ENCODE measurements at places on chromosomes 12 and 14.

- peak; percentile 76 for DNase-seq
Observed at GRCh38 chr14:54776361-54777001, 126.1 kb downstream of the GCH1 start.

DNA sequence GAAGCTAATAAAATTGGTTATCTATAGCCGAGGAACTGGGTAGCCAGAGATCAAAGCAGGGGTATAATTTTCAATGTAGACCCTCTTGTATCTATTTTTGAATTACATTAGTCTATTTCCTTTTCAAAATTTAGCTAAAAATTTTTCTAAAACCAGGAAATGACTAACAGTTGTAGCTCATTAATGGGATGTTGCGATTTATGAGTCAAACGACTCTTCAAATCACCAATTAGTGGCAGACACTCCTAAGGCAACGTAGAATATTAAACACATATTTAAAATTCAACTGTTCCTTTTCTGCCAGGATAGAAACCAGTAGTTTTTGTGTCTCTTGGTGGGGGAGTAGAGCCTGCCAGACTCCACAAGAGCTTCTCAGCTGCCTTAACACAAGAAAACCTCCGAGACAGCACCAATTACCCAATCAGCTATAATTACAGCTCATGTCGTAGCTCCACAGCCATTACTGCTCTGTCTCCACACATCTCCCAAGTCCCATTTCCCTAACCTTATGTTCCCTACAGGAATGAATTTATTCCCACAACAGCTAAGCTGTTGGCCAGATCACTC, 26.9 kb downstream of the GCN1 start:
- no peak for DNase-seq

DNA sequence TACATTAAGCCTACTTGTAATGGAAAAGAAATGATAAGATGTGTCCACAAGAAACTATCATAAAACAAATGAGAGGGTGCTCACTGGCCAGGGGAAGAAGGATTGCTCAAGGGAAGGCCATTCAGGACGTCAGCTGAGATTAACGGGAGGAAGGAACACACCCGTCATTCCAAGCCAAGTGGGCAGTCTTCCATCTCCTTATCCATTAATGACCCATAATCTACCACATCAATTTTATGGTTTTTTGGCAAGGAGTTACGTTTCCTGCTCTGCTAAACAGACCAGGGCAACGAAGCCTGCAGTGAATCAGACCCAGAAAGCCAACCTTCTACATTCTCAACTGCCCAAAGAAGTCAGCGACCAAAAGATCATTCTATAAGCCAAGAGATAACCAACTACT, 25.1 kb downstream of the PRKAB1 start:
- no peak for DNase-seq

DNA sequence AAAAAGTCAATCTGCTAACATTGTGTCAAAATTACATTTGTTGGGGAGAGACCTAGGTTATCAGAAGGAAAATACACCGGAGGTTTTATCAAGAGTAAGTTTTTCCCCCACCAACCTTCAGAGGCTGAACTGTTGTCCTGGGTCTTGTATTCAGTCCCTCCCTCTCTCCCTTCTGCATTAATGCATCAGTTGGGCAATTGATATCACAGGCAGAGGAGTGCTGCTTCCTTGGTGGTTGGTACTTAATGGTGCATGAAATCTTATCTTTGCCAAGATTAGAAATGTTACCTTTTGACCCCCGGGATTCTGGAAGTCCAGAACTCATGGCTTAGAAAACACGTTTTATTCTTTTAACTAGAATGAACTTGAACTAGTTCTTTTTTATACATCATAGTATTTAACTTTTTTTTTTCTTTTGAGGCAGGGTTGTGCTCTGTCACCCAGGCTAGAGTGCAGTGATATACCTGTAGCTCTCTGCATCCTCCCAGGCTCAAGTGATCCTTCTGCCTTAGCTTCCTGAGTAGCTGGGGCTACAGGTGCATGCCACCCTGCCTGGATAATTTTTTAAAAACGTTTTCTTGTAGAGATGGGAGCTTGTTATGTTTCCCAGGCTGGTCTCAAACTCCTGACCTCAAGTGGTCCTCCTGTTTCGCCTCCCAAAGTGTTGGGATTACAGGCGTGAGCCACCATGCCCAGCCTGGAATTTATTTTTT, 4.9 kb downstream of the PCBP2 start:
- no peak for DNase-seq

- DNase-seq: no peak
Observed at GRCh38 chr14:92430686-92431085, 82.9 kb upstream of the RIN3 start.

DNA sequence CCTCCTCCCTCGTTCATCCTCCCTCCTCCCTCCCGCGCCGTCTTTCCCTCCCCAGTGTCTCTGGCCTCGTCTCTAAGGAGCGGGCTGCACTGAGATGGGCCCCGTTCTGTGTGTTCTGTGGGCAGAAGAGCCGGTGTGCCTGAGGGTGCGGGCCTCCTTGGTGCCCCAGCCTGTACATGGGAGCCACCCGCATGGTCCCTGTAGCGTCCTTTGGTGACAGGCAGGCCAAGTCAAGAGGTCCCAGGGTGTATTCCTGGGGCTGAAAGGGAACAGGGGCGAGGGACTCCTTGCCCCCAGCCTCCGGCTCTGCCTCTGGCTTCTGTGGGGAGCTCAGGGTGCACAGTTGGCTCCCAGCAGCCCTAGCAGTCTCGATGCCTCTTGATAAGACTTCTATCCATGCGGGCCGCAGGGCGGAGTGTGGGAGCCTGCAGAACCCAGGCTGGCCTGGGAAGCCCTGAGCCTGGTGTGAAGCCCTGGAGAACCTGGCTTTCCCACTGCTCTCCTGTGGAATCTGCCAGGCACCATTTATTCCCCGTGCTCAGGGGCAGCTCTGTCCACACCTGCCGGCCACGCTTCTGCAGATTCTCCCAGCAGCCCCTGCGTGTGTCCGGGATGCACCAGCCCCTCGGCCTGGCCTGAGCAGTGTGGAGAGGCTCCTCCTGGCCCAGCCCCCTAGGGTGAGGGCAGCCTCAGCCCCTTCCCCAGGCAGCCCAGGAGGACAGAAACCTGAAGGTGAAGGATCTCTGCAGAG, 181.3 kb downstream of the KIF26A start:
- no peak for DNase-seq

DNA sequence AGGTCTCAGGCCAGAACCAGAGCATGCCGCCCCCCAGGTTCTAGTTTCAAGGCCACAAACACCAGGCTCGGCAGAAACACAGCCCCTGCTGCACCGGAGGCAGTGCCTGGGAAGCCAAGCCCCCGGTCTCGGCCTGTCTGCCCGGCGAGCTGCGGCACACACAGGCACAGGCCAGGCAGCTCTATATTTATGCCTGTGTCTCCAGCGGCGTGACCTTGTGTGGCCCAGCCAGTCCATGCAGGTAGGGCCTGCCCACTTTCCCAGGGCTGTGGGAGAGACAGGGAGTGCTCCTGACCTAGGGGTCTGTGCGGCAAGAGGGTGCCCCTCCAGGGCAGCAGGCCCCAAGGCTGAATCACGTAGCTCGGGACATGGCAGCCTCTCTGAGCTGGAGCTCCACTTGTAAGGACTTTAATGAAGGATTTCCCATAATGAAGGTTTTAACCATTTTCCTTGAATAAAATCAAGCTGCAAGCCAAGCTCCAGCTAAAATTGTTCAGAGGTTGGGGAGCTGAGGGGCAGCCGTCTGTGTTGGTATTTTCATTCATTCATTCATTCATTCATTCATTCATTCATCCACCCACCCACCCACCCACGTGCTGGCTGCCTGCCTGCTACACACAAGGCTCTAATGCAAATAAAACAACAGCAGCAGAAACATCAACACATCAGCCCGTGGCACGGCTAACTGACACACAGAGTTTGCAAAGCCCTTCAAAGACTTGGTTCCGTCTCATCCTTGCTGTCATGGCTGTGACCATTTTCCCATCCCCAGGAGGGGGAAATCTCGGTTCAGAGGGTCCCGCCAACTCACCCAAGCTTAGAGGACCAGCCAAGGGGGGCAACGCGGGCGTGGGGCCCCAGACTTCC, 92.0 kb downstream of the RFLNA start:
- DNase-seq: no peak

DNA sequence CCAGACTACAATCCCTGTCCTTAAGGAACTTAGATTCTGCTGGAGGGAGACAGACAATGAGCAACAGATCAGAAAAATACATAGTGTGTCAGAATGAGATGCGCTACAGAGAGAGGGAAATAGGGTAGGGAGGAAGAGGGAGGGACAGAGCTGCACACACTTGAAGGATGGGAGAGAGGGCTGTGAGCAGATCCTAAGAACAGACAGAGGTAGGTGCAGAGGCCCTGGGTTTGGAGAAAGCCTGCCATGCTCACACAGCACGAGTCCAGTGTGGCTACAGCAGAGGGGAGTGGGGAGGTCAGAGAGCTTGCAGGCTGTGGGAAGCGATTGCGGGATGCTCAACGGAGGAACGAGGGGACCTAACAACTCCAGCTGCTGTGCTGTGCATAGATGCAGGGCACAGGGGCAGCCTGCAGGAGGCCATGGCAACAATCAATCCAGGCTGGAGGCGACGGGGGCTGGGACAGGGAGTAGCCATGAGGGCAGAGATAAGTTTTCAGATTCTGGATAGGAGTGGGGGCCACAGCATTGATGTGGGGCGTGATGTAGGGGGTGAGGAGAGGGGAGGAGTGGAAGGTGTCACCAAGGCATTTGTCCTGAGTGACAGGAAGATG, 20.7 kb downstream of the FAIM2 start:
- no peak for DNase-seq

- peak; percentile 14 for DNase-seq
Observed at GRCh38 chr12:19129486-19130223, at the start of gene PLEKHA5. Gene PLEKHA5 (plus strand): TSS chr12:19129733. CDS start chr12:19129800, 67 bp downstream.

- peak; percentile 22 for DNase-seq
Observed at GRCh38 chr12:11958221-11959091, 112.3 kb upstream of the BCL2L14 start.

DNA sequence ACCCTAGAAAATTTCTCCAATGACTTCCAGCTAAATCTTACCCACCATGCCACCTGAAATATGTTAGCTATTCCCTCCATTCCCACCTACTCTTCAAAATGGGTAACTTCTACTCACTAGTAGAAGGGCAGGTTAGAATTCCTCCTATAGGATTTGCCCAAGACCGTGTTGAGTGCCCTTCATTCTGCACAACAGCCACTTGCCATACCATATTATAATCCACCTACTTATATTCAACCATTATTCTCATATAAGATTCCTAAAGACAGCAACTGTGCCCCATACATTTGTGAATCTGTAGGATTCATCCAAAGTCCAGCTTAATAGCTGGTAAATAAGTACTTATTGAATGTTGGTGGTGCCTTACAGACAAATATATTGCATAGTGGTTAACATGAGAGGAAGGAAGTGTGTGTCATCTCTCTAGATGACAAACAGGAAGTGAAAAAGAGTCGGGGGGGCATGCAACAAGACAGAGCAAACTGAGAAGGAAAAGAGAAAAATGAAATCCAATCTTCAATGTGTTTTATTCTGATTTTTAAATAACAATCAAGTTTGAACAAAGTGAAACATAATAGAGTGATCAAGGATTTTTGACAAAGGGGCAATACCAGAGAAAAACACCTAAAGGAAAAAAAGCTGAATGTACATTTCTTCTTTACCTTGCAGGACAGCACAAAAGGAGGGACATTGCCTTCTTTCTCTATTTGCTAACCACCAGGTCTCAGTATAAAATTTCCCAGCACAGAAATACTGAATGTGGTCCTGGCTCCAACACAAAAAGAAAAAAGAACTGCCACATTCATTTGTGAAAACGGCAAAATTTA, 389.3 kb upstream of the USP15 start:
- DNase-seq: no peak

DNA sequence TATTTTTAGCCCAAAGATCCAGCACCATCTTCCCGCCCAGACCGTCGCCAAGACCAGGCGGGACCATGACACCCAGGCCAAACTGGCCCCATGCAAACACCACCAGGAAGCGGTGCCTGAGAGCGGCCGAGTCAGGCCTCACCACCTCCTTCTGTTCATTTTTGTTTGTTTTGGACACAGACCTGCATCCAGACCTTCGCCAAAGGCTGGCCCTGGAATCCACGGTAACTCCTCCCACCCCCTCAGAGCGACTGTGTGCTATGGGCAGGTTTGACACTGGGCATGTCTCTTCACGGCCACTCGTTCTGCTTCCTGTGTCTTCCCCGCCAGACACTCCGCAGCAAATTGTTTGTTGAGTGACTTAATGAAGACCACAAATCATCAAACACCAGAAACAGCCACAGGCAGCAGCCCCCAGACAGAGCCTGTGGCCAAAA, 47.1 kb downstream of the NCOR2 start:
- no peak for DNase-seq

- no peak for DNase-seq
Observed at GRCh38 chr14:35878272-35879150, 52.4 kb downstream of the BRMS1L start.

DNA sequence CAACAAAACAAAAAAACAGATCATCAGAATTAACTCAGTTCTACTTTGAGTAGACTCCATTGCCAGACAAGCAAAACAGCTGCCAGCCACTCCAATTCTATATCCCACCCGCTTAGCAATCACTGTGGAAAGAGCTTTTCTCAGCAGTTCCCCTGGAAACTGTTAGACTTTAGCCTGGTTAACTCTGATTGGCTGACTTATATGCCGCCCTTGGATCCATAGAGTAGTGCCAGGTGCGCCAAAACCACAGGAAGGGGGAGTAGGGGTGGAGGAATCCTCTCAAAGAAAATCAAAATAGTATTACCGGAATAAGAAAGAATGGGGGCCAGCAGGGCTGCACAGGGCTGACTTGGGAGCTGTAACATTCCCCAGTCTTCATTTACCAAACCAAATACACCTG, 5.4 kb upstream of the EML5 start:
- DNase-seq: no peak

- no peak for DNase-seq
Observed at GRCh38 chr12:13199592-13199991, 3.1 kb downstream of the EMP1 start.

DNA sequence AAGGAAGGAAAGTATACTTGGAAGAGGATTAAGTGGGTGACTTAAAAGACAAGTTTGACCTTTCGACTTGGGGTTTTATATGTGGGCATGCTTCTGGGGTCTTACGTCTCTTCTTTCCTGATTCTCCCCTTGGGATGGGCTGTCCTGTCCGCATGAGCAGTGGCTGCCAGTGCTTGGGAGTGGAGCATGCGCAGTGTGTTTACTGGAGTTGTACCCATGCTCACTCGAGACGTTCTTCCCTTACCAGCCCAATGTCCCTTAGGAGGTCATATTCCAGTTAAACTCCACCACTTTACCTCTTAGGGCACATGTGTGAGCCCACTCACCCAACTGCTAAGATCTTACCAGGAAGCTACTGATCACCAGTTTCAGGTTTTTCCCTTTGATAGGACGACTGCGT, 20.0 kb upstream of the CHST11 start:
- DNase-seq: no peak

- no peak for DNase-seq
Observed at GRCh38 chr12:105622846-105623736, 292.6 kb downstream of the C12orf75 start.

Measured in stimulated activated CD4-positive, alpha-beta T cell treated with anti-CD3 and anti-CD28 coated beads, Interleukin-4, amount 100 ng/mL, for 4 hours (primary cell).